ENCODE measurements at places on chromosomes 4 and X.

DNA sequence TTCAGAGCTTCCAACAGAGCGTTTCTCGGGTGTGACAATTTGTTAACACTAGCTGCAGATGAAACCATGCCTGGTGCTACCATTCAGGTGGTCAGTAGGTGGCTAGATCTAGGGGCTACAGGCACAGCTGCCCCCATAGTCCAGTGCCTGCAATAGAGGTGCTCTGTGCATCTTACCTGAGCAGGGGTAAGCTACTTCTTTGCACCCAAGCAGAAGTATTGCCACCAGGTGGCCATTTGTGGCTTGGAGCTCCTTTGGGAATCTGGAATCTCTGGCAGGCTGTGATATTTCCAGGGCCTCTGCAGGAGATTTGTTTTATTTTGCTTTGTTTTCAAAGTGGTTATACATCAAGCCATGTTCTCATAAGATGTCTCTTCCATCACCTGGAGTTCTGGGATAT is 170.7 kb upstream of the PUDP start:
- DNase-seq: no peak

GRCh38 chr4:82419451-82419850 is 10.8 kb downstream of the HNRNPDL start:
- DNase-seq: no peak

DNA sequence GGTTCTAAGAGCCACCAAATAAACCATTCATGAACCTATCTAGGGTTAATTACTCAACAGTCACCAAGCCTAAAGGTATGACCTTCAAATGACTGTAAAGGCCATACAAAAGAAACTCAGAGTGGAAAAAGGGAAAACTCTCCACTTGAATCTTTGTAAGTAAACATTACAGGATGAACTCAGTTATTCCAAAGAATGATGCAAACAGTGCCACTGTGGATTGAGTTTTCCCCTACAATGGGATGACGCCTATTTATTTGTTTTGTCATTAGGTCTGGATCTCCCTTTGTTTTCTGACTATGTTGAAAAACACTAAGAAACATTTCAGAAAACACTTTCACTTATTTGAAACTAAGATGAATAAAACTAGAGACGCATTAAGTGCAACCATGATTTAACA is 12.7 kb downstream of the NUDT6 start:
- DNase-seq: no peak

- no peak for DNase-seq
Observed at GRCh38 chr4:9927341-9928007, 93.8 kb downstream of the SLC2A9 start.

DNA sequence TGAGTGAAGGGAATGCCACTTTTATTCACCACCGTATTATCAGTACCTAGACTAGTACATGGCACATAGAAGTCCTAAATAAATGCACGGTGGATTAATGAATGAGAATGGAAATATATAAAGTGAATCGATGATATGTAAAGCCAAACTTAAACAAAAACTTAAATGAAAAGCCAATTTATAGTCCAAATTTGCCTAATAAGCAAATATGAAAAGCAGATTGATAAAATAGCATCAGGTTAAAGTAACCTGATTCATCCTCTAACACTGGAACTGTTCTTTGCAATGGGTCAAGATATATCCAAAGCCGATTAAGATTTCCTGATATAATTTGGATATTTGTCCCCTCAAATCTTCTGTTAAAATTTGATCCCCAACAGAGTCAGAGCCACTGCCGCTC is 66.9 kb upstream of the MAGEB10 start:
- DNase-seq: no peak

GRCh38 chr4:91837608-91838029 is 466.1 kb upstream of the GRID2 start:
- DNase-seq: no peak

DNA sequence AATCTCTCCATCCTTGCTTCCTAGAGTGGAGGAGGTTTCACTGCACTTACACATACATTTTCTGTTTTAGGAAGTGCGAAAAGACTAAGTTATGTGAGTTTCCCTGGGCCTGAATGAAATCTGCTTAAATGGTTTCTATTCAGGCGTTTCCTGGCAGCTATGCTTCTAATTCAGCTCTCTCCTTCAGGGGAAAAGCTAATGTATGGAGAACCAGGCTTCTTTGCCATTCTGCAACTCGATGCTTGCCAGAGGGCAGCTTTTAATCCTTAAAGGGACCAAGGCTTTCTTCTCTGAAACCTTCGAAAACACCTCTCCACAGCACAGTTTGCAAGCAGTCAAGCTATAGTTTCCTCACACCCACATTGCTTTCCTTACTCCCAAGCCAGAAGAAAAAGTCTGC is 89.5 kb upstream of the ARX start:
- DNase-seq: no peak

DNA sequence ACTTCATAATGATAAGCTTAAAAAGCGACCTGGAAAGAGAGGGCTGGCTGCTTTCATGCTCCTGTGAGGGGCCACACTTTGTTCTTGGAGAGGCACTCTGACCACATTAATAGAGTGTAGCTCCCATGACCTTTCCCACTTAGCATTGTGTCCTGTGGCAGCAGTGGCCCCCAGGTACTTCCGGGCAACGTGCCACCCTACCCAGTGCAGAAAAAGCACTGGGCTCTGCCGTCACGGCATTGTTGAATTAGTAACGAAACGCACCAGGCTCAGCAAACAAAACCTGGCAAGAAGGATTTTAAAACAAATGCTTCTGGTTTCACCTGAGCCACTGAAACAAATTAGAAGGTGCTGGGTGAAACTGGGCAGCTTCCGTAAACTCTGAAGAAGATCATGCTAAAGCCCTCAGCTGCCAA is 5.4 kb upstream of the SORBS2 start:
- DNase-seq: no peak

DNA sequence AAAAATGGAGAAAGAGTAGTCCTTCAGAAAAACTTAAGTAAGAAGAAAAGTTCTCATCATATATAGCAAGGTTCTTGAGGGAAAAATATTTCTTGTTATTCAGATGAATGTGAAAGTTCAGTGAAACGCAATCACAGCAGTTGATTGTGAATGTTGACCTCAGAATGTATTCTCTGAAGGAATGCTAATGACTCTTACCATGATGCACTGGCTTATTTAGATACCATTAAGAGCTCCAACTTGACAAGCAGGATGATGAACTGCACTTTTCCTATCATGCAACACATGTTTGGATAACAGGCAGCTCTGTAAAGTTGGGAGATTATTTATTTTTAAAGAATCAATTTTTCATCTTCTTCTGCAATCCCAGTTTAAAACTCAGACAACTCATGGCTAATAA is 115.5 kb upstream of the MYOZ2 start:
- no peak for DNase-seq

- no peak for DNase-seq
Observed at GRCh38 chrX:68838571-68838910, 9.7 kb downstream of the EFNB1 start.

- DNase-seq: no peak
Observed at GRCh38 chr4:117971403-117971802, 62.9 kb upstream of the NDST3 start.

DNA sequence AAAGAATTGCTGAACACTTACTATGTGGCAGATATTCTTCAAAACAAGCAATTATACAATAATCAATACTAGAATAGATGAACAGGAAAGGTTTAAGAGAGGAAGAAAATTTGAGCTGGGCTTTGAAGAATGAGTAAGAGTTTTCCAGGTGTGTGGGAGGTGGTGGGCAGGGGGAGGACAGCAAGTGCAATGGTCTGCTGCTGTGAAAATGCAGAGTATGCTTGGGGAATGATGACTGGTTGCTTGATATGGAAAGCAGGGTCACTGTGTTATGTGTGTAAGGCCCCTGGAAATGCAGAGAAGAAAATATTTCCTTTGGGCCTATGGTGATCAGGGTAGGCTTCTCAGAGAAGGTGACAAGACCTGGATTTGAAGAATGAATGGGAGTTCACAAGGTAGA is 300.3 kb downstream of the CAMK2D start:
- DNase-seq: no peak

DNA sequence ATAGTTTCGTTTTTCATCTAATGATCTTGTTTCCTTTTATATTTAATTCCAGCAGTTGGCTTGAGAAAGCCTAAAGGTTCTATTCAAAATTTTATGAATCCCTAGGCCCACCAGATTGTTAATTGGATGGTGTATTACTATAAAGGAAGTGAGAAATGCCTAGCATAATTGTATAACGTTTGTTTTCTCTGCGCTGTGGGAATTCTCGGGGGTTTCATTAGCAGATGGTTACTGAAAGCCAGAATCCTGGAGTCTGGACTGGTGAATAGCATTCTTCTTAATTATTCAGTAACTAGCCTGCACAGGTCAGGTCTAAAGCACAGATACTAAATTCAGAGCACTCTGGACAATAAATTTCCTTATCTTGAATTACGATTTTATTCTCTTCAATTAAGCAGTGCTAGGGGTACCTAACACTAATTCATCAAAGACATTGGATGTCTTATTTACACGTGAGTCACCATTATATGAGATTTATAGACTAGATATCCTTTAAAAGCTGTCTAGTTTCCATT is 459.4 kb downstream of the DTHD1 start:
- DNase-seq: no peak

DNA sequence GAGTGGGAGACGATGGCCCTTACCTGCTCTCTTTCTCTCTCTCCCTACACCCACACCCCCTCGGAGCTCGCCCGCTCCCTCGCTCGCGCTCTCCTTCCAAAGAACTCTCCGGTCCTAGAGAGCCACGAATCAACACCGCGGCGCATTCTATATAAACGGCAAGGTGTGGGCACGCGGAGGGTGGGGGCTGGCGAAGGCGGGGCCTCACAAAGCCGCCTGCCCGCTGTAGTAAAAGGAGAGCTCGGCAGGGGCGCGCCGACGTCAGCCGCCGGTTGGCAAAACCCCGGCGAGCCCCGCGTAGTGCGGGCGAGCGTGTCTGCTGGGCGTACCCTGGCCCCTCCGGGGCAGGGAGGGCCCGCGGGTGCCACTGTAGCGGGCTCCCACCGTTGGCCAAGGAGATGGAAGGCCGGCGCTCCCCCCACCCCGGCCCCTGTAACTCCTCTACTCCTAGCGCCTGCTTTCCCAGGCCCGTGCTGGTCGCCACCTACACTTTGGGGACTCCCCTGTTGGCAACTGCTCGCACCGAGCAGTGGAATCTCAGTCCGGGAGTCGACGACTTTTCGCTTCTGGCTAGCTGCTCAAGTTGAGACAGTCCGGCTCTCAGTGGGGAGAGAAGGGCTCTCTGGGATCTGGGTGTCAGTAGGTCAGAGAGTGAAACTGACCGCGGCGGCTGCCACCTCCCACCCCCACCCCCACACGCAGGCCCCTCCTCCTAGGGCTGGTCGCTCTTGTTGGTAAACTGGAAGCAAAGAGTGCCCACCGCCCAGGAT is 325.5 kb upstream of the F9 start:
- DNase-seq: no peak

DNA sequence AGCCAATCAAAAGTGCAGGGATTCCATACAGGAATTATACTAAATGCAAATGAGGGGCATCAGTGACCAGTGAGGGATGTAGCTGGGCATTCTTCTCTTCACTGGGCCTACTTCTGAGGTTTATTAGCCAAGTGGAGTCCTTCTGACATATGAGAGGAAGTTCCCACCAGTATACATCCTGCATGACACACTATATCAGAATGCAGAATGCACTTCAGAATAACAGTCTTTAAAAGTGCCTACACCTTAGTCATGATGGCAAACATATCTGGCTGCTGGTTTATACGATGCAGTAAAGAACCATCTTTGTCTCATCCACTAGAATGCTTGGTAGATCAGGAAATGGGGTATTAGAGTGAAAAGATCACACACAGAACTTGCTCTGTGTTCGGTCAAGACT is 180.3 kb upstream of the PPARGC1A start:
- DNase-seq: no peak

GRCh38 chr4:6278801-6279197 is 9.1 kb downstream of the WFS1 start:
- no peak for DNase-seq

GRCh38 chr4:54271464-54271863 is 42.4 kb downstream of the PDGFRA start:
- DNase-seq: no peak

GRCh38 chr4:48904541-48905142 is 1.9 kb downstream of the OCIAD2 start:
- no peak for DNase-seq

DNA sequence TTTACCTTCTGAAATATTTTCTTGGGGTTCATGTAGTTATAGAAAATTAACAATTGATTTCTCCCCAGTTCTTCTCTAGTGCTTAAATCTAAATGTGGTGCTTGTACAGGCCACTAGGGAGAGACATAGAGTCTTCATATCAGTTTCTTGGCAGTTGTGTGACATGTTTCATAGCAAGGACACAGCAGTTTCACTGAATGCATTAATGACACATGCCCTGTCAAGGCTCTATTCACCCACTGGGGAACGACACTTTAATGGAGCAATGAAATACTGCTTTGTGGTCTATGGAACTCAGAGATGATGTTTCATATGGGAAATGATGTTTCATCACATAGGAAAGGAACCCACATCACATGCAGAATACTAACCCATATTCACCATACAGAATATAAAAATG is 2.8 kb downstream of the VEGFC start:
- no peak for DNase-seq

- no peak for DNase-seq
Observed at GRCh38 chr4:66178906-66179305, 508.6 kb upstream of the EPHA5 start.

- DNase-seq: no peak
Observed at GRCh38 chr4:14985161-14985560, 17.1 kb upstream of the CPEB2 start.

GRCh38 chrX:26376037-26376708 is 160.2 kb downstream of the MAGEB5 start:
- no peak for DNase-seq

DNA sequence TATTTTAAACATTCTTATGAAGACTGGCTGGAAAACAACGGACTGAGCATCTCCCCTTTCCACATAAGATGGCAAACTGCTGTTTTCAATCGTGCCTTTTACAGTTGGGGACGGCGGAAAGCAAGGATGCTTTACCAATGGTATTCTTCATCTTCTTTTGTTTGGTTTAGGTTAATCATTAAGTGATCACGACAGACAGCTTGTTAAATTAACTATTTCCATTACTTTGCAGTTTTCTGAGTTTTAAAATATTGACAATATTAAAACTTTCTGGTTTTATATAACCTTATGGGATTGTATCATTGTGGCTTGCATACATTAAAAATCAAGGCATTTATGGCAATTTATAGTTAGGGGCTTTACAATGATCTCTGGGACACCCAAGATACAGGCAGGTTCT is 3.8 kb downstream of the MBTPS2 start:
- no peak for DNase-seq
